ENCODE measurements at places on chromosomes 12 and 14.

GRCh38 chr14:75861161-75861621, 120.6 kb downstream of the TGFB3 start:
- DNase-seq: no peak

DNA sequence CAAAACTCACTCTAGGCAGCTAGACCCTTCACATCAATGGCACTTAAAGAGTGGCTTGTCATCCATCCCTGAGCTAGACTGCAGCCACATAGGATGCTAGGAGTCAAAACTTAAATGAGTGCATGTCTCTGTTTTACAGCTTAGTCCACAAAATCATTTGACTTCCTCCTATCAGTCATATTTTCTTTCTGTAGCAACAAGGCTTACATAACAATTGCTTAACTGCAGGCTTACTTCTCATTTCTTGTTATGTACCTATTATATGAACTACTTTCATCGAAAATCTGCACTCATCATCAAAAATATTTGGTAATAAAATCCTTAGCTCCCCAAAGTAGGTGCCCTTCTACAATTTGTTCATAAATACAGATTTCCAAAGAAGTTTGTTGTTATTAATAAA, 30.1 kb downstream of the CLEC1A start:
- DNase-seq: no peak

DNA sequence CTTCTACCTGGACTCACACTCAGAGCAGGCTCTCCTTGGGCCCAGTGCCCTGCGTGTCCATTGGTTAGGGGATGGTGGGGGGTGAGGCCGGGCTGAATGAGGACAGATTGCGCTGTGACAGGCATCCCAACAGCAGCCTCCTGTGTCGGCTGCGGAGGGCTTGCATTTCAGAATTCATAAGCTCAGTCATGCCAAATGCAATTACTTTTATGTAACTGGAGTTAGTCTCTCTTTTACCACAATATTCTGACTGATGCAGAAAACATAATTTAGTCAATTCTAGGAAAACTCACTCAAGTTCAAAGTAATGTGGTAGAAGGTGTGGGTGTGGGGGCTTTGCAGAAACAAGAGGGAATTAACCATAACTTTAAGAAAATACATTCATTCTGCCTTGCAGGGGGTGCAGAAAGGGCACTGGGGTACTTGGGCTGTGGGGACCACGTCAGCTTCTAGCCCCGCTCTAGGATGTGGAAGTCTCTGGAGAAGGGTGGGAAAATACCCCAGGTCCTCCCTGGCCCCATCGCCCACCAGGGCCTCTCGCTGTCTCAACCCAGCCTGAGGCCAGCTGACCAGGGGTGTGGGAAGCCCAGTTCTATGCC, 257.7 kb downstream of the ADGRD1 start:
- no peak for DNase-seq

- DNase-seq: no peak
Measured at GRCh38 chr14:95885278-95885677, 8.6 kb downstream of the TUNAR start.

DNA sequence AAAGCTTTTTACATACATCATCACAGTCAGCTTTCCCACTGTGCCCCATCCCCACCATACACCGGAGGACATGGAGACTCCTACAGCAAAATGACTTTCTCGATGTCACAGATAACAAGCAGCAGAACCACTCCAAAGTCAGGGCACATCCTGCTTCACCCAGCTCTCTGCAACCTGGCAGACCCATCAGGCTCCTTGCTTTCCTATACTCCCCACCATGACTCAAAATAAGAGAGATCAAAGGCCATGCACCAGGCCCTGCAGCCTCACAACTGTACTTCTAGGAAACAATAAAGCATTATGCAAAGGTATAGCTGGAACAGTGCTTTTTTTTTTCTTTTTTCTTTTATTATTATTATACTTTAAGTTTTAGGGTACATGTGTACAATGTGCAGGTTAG, 187.4 kb downstream of the DPF3 start:
- no peak for DNase-seq

- DNase-seq: no peak
Measured at GRCh38 chr12:2137711-2138110, 84.9 kb downstream of the CACNA1C start.

- DNase-seq: no peak
Measured at GRCh38 chr12:132660996-132661395, 26.1 kb downstream of the POLE start.

DNA sequence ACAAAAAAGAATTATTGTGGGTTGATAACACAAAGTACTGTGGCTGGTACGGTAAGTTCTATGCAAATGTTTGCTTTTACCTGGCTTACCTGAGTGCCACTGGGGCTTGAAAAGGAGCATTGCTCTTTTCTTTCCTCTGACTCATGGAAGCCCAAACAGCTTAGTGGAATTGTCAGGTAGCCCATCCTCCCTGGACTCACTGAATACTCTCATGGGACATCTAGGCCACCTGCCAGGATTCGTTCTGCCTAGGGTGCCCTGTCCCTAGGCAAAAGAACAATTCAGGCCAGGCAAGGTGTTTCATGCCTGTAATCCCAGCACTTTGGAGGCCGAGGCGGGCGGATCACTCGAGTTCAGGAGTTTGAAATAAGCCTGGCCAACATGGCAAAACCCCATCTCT, 22.5 kb upstream of the YAF2 start:
- no peak for DNase-seq

DNA sequence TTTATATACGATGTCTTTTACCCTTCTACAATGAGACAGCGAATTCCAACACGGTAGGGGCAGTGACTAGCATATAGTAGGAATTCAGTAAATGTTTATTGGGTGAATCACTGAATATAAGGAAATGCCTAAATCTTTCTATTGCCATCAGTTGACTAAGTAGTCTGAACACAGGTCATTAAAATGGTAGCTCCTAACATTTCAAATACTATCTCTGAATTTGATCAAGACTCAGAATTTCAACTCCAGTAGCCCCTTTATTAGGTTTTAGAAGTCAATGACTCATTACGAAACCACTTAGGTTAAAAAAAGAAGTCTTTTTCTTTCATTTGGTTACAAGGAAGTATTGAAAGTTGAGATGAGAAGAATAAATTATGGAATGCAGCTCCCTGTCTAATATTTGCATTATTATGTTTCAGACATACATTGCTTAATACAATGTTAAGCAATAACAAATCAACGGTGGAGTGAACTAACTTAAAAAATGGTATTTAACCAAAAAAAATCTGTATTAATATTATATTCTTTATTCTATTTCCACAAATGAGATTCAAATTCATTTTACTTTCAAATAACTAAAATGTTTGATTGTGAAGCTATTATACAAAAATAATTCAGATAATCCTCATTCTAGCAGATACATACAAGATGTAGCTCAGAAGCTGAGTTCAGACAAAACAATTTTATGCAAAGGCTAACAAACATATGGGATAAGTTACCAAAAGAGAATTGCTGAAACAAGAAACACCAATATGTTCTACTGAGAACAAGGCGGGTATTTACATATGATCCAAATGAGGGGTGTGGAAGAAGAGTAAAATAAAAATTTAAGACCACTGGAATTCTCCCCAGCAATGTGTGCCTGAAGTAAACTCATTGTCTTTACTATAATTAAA, 302.7 kb downstream of the CEP128 start:
- DNase-seq: no peak

DNA sequence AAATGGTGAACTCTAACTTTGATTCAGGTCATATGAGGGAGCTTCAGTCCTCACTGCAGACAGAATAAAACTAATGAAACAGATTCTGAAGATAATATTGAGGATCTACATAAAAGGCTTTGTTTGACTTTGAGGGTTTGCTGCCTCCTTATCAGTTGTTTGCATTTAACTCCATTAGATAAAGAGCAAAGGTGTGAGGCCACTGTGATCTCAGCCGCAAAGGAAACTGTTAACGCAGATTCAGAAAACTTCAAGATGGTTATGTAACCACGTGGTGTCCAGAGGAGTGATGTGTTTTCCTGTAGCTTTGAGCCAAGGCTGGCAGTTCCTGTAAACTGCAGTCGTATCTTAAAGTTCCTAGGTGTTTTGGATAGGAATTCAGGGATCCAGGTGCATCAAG, 67.8 kb downstream of the METTL25 start:
- DNase-seq: no peak

DNA sequence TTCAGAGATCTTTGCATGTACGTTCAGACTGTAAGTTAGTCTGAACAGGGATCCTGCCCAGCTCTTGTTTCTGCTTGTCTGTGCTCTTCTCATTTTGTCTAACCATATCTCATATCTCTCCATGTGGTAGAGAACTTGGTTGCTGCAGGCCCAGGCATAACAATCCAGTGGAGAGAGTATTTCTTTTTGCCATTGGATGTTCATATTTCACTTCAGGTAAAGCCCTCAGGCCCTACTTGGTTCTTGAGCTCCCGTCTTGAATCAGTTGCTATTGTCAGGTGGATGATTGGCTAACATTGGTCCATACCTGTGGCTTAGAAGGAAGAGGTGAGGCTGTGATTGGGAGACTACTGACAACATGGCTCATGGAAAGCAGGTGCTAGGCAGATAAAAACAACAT, 357.7 kb upstream of the FLRT2 start:
- DNase-seq: no peak

- DNase-seq: no peak
Measured at GRCh38 chr12:7884689-7885088, 12.0 kb upstream of the SLC2A14 start.

DNA sequence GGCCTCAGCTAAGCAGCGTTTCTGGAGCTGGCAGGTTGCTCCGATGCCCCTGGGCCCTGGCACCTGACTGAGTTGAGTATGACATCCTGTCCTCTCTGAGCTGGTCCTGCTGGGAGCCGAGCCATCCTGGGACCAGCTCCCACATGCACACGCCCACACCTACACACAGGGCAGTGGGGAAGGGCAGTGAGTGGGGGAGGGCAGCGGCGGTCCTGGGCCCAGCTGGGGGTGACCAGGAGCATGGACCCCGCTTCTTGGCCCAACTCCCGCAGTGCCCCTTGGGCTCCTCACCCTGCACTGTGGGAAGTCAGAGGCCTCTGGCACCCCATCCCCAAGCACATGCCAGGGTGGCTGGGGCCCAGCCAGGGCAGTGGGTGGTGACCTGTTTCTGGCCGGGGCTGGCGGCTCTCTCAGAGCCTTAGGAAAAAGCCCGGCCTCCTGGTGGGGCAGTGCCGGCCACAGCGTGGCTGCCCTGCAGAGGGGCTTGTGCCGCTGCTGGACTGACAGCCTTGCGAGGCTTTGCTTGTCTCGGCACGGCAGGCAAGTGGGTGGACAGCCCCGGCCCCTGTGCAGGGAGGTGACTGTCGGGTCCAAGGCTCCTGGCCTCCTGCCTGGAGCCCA, 5.9 kb upstream of the CRIP2 start:
- no peak for DNase-seq

DNA sequence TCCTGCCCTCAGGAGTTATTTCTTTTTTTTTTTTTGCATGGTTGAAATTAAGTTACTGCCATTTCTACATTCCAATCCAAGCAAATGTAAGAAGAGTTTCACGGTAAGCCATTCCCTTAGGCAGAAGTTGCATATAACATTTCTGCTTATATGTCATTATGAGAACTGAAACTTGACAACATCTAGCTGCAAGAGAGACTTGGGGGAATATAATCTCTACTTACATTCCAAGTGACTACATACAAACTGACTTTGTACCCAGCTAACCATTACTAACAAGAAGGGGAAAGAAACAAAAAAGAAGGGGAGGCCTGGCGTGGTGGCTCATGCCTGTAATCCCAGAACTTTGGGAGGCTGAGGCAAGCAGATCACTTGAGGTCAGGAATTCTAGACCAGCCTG, 7.3 kb upstream of the RESF1 start:
- no peak for DNase-seq

- no peak for DNase-seq
Measured at GRCh38 chr12:47940773-47941474, 22.5 kb upstream of the TMEM106C start.

DNA sequence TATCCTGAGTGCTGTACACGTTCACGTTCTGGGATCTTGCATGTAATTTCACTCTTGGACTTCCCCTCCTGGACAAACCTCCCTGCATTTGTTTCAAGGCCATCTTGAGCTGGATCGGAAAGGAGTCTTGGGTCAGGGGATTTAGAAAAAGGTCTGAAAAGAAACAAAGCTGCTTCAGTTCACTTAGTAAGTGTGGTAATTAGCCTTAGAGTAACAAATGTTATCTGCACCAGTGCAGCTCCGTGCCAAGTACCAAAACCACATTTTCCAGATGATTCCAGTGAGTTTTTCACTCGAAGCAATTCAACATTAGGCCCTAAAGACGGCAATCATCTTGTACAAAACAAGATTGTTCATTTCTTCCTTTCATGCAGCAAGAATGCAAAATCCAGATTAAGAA, 39.4 kb upstream of the ATXN2 start:
- no peak for DNase-seq

- DNase-seq: no peak
Measured at GRCh38 chr12:118456741-118457140, 80.4 kb downstream of the SUDS3 start.

- no peak for DNase-seq
Measured at GRCh38 chr14:54632452-54632851, 65.5 kb downstream of the SAMD4A start.

GRCh38 chr12:76518699-76519098, 40.9 kb downstream of the OSBPL8 start:
- DNase-seq: no peak

GRCh38 chr12:89464974-89465592, 59.5 kb downstream of the GALNT4 start:
- DNase-seq: no peak

DNA sequence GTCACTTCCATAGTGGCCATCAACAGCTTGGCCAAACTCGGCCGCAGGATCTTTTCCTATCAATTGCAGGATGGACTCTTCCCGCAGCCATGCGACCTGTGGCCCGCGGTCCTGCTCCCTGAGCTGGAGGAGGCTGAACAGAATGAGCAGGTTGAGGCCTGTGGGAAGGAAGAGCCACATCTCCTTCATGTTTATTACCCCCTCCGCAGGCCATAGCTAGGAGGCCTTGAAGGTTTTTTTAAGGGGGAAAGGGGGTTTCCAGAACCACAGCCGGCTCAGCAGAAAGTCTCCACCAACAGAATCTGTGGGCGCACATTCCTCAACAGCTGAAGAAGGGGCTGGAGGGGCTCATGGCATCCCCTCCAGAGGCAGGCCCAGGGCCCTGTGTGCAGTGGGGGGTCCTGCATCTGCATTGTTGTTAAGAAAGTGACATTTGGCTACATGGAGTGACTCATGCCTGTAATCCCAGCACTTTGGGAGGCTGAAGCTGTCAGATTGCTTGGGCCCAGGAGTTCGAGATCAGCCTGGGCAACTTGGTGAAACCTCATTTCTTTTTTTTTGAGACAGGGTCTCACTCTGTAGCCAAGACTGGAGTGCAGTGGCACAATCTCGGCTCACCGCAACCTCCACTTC, 25.2 kb upstream of the PPP1R13B start:
- no peak for DNase-seq

- no peak for DNase-seq
Measured at GRCh38 chr14:21534576-21534975, 8.4 kb upstream of the SALL2 start.

DNA sequence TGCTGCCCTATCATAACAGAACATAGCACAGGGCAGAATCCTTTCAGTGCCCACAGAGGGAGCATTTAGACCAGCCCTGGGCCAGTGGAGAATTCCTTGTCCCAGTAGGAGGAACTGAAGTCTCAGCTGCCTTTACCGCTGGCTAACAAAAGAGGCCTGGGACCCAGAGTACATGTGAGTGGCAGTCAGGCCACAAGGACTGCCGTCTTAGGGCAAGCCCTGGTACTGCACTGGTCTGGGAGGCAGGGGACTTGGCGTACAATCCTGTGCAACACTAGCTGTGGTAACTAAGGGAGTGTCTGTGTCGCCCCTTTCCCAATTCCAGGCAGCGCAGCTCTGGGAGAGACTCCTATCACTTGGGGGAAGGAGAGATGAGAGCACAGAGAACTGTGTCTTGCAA, 17.0 kb upstream of the CSRP2 start:
- DNase-seq: no peak

Measured in stimulated activated CD4-positive, alpha-beta T cell treated with anti-CD3 and anti-CD28 coated beads, Interleukin-15, amount 100 ng/mL, for 1 hour (primary cell).